ENCODE measurements at places on chromosomes 4 and X. TPM values are rescaled to one million over a fixed set of nuclear protein-coding genes. Genes with fewer than 3 reads are reported as not detected.

- H3K36me3 ChIP-seq = no peaks in the 10 kb centered on the region
- no peak overlapping the region for H3K27ac ChIP-seq
- H3K4me1 ChIP-seq = no peaks in the 10 kb centered on the region
- H3K27me3 ChIP-seq = peaks cover 30% of the 10 kb centered on the region
- peak; percentile 39 for DNase-seq
Observed at GRCh38 chrX:53000447-53001135, 42.3 kb upstream of the FAM156A start.

DNA sequence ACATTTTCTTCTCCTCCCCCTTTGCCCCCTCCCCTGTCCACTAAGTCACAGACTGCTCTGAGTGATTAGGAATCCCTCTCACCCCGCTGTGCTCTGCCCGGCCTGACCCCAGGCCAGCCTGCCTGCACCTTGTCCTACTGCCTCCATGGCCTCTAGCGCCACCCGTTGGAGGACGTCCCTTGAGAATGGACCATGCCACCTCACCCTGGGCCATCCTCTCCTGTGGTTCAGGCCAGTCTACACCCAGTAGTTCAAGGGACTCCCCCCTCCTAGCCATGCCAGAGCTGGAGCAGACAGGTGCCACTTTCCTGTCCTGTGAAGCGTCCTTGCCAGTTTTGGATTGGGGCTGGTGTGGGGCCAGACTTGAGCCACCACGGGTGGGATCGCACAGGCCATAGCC is 9.7 kb upstream of the IRAK1 start:
- no peaks in the 10 kb centered on the region for H3K36me3 ChIP-seq
- H3K27me3 ChIP-seq = no peaks in the 10 kb centered on the region
- H3K27ac ChIP-seq = no peak overlapping the region
- DNase-seq = no peak
- no peaks in the 10 kb centered on the region for H3K4me1 ChIP-seq
- H3K4me3 ChIP-seq = no peak overlapping the region

DNA sequence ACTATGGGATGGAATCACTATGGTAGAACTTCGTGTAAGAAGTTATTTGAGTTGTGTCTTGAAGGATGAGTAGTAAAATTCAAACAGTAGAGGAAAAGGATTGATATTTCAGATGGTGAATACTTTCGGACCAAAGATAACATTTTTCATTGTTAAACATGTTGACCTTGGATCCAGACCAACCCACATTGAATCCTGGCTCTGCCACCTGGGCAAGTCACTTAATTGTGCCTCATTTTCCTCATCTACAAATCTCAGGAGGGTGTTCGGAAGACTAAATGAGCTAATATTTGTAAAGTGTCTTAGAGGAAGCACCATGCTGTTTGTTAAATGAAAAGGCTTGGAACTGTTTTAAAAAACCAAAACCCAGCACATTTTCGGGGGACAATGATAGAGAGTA is 1.4 kb upstream of the AIFM1 start:
- no peak for DNase-seq
- H3K4me3 ChIP-seq = peak overlapping the region; percentile 84
- no peak overlapping the region for H3K27ac ChIP-seq
- H3K4me1 ChIP-seq = peaks cover 12% of the 10 kb centered on the region
- H3K27me3 ChIP-seq = peaks cover 3% of the 10 kb centered on the region

Gene SLIT2
- 5.6 TPM for total RNA-seq

GRCh38 chrX:15530318-15530717 is 29.7 kb downstream of the BMX start:
- peak; percentile 12 for DNase-seq
- H3K27ac ChIP-seq = no peak overlapping the region
- H3K4me1 ChIP-seq = no peaks in the 10 kb centered on the region
- no peaks in the 10 kb centered on the region for H3K36me3 ChIP-seq
- H3K4me3 ChIP-seq = no peak overlapping the region
- H3K27me3 ChIP-seq = no peaks in the 10 kb centered on the region

Gene CC2D2A
- 15.8 TPM for total RNA-seq

DNA sequence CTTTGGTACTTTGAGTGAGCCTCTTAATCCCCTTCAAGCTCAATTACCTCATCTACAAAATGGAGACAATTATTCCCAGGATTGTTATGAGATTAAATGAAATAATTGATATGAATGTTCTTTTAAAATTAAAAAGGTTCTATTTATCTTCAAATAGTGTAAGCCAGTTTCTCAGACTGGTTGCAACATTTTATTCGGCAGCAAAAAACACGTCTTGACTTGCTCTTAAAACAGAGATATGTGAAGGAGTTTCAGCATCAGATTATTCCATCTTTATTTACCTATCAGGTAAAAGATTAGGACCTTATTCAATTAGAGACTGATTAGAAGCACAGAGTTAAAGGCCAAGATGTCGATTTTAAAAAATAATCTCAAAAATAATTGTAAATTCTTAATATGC is 10.5 kb downstream of the NDNF start:
- peaks cover 18% of the 10 kb centered on the region for H3K4me1 ChIP-seq
- no peaks in the 10 kb centered on the region for H3K36me3 ChIP-seq
- H3K4me3 ChIP-seq = no peak overlapping the region
- no peak overlapping the region for H3K27ac ChIP-seq

DNA sequence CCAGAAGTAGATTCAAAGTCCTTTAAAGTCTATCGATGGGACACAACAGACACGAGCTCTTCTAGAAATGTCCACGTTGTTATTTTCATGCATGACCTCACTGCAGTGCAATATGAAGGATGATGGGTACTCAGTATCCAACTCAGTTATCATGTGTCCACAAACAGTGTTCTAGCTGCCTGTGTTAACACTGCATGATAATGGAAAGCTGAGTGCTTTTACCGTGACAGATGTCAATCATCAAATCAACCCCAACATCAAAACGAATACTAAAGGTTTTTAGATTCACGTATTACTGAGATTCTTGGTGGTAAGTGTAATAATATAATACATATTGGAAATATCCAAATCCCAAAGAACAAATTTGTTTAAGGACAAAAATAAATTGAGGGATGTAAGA is 394.8 kb upstream of the TENM3 start:
- H3K4me1 ChIP-seq = no peaks in the 10 kb centered on the region
- H3K27me3 ChIP-seq = no peaks in the 10 kb centered on the region
- no peak overlapping the region for H3K4me3 ChIP-seq
- no peak for DNase-seq
- H3K36me3 ChIP-seq = no peaks in the 10 kb centered on the region

GRCh38 chr4:3613967-3614730 is 81.9 kb upstream of the LRPAP1 start:
- H3K27ac ChIP-seq = no peak overlapping the region
- no peak for DNase-seq
- H3K4me3 ChIP-seq = no peak overlapping the region
- H3K4me1 ChIP-seq = no peaks in the 10 kb centered on the region
- no peaks in the 10 kb centered on the region for H3K36me3 ChIP-seq

Gene FGA
- total RNA-seq = not detected

- no peak overlapping the region for H3K27ac ChIP-seq
- H3K27me3 ChIP-seq = no peaks in the 10 kb centered on the region
- no peak for DNase-seq
- no peaks in the 10 kb centered on the region for H3K36me3 ChIP-seq
- no peaks in the 10 kb centered on the region for H3K4me1 ChIP-seq
- H3K4me3 ChIP-seq = no peak overlapping the region
Observed at GRCh38 chr4:61024610-61025009, 175.5 kb upstream of the ADGRL3 start.

DNA sequence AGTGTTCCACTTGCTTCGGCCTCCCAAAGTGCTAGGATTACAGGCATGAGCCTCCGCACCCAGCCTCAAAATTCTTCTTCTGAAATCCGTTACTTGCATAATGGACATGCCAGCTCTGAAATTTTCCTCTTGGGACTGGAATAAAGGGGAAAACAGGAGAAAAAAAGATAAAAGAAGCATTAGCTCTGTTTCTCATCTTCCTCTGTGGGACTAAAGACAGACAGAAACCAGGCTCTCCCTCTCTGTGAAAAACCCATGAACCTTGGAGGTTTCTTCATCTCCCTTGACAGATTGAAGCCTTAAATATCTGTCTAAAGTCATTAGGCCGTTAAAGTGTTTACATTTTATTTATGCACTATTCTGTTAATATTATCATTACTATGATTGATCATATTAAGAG is 19.4 kb upstream of the PRSS12 start:
- DNase-seq = no peak
- H3K4me3 ChIP-seq = no peak overlapping the region
- no peak overlapping the region for H3K27ac ChIP-seq
- no peaks in the 10 kb centered on the region for H3K36me3 ChIP-seq
- no peaks in the 10 kb centered on the region for H3K27me3 ChIP-seq

DNA sequence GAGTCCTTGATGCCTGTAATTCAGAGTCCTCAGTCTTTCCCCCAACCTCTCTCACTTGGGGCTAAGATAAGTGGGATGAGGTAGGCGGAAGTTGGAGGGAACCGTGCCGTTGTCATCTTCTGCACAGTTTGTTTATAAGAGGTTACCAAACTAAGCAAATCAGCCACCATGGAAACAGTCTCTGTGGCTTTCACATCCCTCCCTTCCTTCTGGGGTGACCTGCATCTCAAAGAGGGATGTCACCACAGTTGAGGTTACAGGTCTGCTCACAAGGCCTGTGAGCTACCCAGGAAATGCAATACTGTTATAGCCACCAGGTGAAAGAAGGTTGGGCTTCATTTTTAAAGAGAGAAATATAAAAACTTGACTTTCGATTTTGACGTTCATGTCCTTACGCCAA is 26.3 kb downstream of the RTL5 start:
- no peaks in the 10 kb centered on the region for H3K4me1 ChIP-seq
- H3K27me3 ChIP-seq = no peaks in the 10 kb centered on the region
- no peaks in the 10 kb centered on the region for H3K36me3 ChIP-seq
- no peak for DNase-seq
- H3K27ac ChIP-seq = no peak overlapping the region

Gene CXCL3
- total RNA-seq = 3.6 TPM

Gene APELA
- 153 TPM for total RNA-seq
